ENCODE measurements at places on chromosomes 11 and 22. TPM values are rescaled to one million over a fixed set of nuclear protein-coding genes. Genes with fewer than 3 reads are reported as not detected.

The PGA4 gene
- total RNA-seq = not detected

The ANO5 gene
- 4.2 TPM for total RNA-seq

The PRDM11 gene
- total RNA-seq = 22.5 TPM

The BTBD18 gene
- total RNA-seq = not detected

The MMP1 gene
- 0.82 TPM for total RNA-seq

The TCN2 gene
- 71.3 TPM for total RNA-seq

The PAK1 gene
- 29.1 TPM for total RNA-seq

The SAA4 gene
- total RNA-seq = 1.3 TPM

The LIPT2 gene
- 4.0 TPM for total RNA-seq

The PLAAT4 gene
- 111 TPM for total RNA-seq

The CTSW gene
- total RNA-seq = 3.9 TPM

The CHST1 gene
- 2.8 TPM for total RNA-seq

The IGSF9B gene
- 10.4 TPM for total RNA-seq

The ATG2A gene
- 26.9 TPM for total RNA-seq

The HBE1 gene
- total RNA-seq = not detected

The CDON gene
- total RNA-seq = 4.0 TPM
